ENCODE measurements at places on chromosomes 13 and 19.

DNA sequence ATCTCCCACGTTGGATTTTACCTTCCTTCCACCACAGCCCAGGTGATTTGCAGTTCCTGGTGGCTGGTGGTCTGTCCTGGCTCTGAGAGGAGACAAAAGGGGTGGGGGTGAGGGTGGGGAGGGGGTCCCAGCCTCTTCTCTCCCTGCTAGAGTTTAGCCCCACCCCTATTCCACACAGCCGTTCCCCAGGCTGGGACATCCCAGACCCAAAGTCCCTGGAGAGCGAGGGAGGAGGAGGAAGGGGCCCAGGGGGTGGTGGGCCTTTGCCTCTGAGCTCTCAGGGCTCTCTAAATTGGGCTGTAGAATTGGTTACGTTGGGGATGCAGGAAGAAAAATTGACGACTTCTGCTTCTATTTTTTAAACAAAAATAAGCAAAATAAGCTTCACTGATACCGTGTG, 81.9 kb downstream of the SLC6A16 start:
- no peak for DNase-seq

GRCh38 chr19:10601999-10602329, 14.9 kb upstream of the AP1M2 start:
- no peak for DNase-seq

DNA sequence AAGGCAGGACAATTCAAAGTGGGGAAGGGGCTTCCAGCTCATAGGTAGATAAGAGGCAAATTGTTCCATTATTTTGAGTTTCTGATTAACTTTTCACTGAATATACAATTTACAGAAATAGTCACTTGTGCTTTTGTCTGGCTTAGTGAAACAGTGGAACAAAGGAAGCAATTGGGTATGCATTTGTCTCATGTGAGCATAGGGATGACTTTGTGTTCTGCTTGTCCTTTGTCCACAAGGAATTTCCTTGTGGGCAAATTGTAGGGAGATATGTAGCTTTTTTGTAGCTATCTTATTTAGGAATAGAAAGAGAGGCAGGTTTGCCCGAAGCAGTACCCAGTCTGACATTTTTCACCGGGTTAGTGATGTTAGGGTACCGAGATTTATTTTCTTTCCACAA, 1224.8 kb downstream of the SLITRK1 start:
- DNase-seq: no peak

DNA sequence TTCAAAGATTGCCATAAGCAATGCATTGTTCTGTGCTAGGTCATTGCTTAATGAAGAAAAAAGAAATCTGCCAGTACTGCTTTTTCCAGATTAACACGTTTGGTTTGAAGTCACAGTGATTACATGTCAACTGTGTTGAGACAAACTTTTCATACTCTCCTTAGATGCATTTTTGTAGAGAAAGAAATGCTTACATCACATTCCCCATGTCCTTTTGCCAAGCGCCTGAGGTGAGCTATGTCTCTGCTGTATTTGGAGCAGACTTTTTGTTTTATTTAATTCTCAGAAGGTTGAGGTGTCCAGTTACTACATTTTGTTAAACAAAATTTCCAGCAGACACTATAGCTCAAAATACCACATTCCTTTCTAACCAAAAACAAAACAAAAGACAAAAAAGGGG, 16.2 kb downstream of the LACC1 start:
- DNase-seq: no peak

DNA sequence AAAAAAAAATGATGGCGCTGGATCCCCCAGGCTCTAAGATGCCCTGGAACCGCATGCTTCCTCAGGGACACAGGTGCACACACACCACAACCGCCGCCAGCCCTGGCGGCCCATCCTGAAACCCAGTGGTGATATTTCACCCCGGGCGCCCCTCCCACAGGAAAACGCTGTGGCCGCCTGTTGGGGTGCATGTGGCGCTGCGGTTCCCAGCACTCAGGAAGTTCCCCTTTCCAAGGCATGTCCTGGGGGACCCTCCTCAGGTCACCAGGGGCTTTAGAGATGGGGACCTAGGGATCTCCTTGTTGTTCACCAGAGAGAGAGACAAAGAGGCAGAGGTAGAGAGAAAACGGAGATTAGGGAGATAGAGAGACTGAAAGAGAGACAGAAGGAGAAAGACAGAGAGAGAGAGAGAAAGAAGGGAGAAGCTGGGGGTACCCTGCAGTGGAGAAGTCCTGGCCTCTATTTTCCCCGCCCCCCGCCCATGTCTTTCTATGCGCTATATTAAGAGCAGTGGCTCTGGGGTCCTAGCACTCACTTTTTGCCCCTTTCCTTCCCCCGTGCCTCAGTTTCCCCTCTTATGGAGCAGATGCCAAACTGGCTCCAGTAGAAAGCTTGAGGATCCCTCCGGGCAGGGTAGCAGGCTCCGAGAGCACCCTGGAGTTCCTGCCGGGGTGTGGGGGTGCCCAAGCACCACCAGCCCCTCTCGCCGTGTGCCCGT, 2.3 kb downstream of the ADGRE2 start:
- no peak for DNase-seq

- no peak for DNase-seq
These were observed 17.4 kb upstream of the BCL3 start for GRCh38 chr19:44731081-44731480.

GRCh38 chr13:29852472-29853054, 2.1 kb upstream of the UBL3 start:
- DNase-seq: no peak

GRCh38 chr19:38056646-38057045, 149.6 kb downstream of the SIPA1L3 start:
- no peak for DNase-seq

GRCh38 chr19:51691074-51691583, 2.0 kb upstream of the SPACA6 start:
- DNase-seq: no peak

GRCh38 chr13:111936267-111936925, 130.6 kb upstream of the SOX1 start:
- no peak for DNase-seq

DNA sequence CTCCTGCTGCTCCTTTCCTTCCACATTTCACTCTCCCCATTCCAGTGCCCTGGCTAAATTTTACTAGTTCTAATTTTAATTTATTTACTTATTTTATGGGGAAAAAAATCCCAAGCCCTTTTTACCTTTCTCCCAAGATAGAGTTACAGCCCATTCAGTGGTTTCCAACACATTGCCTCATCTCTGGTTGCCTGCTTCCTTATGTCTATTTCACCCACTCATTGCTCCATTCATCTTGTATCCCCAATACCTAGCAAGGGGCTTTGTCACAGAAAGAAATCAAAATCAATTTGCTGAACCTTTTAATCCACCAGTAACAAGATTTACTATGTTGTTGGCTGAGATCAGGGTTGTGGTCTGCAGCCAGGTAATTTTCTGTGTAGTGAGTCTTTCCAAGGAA, 55.9 kb downstream of the LHFPL6 start:
- DNase-seq: no peak

GRCh38 chr13:97921176-97921816, 32.2 kb upstream of the IPO5 start:
- no peak for DNase-seq

- DNase-seq: no peak
These were observed 7.5 kb upstream of the TSHZ3 start for GRCh38 chr19:31356587-31357314.

GRCh38 chr19:34676697-34677385, at the start of gene SCGB2B2:
Gene SCGB2B2 (minus strand): TSS chr19:34677159. CDS start chr19:34594563, 82,596 bp downstream.
- peak; percentile 82 for DNase-seq

GRCh38 chr13:45621950-45622349, 6.4 kb upstream of the ERICH6B start:
- no peak for DNase-seq

DNA sequence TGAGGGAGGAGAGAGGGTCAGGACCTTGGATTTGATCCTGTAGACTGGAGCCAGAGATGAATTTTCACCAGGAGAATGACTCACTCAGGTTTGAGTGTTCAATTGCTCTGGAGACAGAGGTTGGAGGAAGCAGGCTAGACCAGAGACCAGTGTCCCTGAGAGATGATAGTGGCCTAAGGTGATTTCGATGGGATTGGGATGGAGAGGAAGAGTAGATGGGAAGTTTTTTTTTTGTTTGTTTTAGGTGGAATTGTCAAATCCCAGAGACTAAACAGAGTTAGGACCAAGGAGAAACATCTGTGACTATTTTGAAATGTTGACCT, 2.3 kb downstream of the CEBPG start:
- no peak for DNase-seq

DNA sequence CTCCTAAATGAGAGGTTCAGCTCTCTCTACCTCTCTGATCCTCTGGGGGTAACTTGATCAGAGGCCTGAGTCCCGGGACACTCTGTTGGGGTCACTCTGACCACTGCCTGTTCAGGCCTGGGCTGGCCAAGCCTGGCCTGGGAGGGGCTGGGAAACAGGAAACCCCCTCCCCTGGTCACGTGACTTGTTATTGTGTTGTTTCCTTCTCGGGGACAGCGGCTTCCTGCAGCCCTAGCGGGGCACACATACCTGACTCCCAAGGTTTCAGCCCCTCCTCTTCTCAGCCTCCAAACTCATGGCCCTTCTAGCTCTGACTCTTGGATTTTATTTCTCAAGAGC, at the start of gene USHBP1:
TSS of gene USHBP1 (minus strand) at position 105 of the 339 bp plus-strand sequence. CDS start 446 bp downstream, outside the sequence.
- DNase-seq: no peak

DNA sequence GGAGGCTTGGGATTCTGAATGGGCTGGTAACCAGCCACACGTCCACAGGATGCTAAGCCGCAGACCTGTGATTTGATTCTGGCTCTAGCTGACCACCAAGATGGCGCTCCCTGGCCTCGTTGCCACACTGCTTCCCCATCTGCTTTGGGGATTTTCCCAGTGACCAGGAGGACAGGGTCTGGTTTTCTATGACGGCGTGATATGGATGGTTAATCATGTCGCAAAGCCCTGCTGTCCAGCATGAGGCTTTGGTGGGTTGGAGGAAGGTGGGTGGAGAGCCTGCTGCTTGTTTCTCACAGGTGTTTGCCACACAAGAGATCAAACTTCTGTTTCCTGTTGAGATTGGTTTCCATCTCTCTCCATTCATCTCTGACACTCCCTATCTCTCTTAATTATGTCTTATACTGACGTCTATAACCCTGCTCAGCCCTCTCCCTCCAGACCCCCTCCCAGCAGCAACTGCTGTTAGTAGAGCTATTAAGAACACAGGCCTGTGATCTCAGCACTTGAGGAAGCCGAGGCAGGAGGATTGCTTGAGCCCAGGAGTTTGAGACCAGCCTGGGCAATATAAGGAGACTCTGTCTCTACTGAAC, 102.7 kb downstream of the SIPA1L3 start:
- no peak for DNase-seq

- no peak for DNase-seq
These were observed 29.9 kb downstream of the LAIR2 start for GRCh38 chr19:54532528-54532927.

- no peak for DNase-seq
These were observed 9.8 kb downstream of the ECSIT start for GRCh38 chr19:11519138-11519537.

DNA sequence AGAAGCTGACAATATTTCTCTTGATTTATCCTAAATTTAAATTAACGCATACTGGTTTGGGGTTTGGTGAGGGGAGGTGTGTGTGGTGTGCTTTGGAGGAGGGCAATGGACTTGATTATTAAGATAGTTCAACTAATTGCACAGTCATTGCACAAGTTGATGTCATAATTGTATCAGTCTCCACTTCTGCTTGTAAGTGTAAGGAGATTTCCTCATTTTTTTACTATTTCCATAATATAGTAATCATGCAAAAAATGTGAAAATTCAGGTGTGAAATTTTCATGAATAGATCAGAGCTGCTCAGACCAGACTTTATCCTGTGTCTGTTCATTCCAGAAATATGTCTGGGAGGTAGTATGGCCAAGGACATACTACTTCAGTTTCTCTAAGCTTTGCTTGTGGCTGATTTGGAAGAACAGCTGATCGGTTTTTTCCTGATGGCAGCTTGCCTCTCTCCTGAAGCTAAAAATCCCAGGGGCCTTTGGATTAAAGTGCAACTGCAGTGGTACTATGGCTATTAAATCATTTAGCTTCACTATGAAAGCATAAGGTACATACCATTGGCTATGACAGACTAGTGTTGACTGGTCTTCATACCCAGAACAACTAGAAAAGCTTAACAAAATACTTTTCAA, 201.8 kb upstream of the MIR17HG start:
- DNase-seq: no peak

DNA sequence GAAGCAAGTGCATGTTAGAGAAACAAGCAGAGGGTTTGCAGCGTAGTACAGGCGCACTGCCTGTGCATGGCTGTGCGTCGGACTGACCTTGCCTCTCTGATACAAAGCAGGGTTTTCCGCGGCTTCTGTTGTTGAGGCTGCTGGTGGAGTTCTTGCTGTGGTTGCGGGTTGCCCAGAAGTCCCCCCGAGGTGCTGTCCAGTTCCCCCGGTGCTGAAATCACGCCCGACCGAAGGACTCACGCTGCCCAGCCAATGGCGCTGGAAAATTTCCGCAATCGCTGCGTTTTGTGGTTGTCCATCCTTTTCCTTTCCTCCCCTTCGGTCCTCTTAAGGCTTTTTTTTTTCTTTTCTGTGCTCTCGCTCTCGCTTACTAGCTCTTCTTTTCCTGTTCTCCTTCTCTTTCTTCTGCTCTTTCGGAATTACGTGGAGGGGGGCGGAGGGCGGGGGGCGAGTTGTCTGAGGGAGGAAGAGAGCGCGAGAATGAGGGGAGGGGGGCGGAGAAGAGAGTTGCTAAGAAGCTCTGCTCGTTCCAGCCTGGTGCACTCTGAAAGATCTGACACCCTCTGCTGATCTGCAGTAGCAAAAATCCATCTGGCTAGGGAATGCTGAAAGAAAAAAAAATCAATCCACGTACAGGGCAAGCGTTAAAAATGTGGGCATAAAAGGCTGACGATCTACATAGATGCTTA, at the start of gene SLITRK1:
TSS of gene SLITRK1 (minus strand) at position 558 of the 689 bp plus-strand sequence. CDS start 967 bp downstream, outside the sequence.
- no peak for DNase-seq

- DNase-seq: no peak
These were observed 86.5 kb downstream of the TNFSF11 start for GRCh38 chr13:42660333-42660965.

DNA sequence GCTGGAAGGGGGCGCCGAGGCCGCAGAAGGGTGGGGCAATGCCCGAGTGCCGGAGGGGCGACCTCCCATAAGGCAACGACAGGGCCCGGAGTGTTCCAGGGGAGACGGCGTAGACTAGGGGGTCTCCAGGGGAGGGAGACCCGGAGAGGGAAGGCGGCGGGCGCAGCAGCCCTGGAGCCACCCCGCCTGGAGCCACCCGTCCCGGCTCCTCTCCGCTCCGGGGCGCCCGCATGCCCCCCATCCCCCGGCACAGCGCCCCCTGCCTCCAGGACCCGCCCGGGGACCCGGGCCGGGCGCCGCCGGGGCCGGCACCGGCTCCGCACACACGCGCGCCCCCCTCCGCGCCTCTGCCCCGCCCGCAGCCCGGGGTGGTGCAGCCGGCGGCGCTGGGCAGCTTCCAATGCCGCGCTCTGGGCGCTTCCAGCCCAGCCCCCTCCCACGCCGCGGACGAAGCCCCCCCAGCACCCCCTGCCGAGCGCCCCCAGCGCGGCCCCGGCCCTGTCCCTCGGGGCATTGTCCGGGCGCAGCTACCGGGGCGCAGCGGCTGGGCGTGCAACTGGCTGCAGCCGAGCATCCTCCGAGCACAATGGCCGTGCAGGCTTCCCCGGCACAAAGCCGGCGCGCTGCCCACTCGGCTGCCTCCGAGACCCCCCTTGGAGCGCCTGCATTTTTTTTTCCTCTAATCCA, 519 bp downstream of the PTPRS start:
- no peak for DNase-seq

GRCh38 chr13:99347911-99348451, 40.8 kb upstream of the GPR183 start:
- DNase-seq: no peak

GRCh38 chr13:110301606-110302553, 5.1 kb downstream of the COL4A1 start:
- no peak for DNase-seq
